Right ventricle myocardium inferior (tissue), 1 donor: ENCODE measurements at places on chromosomes 4 and X. TPM values are rescaled to one million over a fixed set of nuclear protein-coding genes. Genes with fewer than 3 reads are reported as not detected.

- DNase-seq, result no peak
Measured at GRCh38 chr4:16229604-16230003, 3.3 kb upstream of the TAPT1 start.

DNA sequence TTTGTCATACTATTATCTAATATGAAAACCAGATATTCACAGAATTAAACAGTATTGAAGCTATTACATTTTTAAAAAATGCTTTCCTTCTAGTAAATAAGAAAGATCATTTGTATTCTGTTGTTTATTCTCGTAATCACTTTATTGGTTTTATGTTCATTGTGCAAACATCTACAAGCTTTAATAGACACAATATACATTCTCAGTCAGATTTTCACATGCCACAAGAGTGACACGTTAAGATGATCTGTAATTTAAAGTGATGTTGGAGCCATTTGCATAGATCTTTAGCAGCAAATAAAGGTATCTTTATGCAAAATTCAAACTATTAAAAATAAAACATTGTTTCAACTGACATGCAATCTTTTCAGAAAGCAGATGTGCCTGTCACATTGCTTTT is 469.9 kb downstream of the PCDH11X start:
- DNase-seq, result no peak

GRIPAP1 gene
- total RNA-seq, result 20.1 TPM

CHRDL1 gene
- 3.2 TPM for total RNA-seq

CT45A5 gene
- not detected for total RNA-seq

GRCh38 chr4:125317525-125317877 is 2.7 kb downstream of the FAT4 start:
- peak; percentile 74 for DNase-seq

GABRE gene
- total RNA-seq, result 30.3 TPM

EGFL6 gene
- total RNA-seq, result not detected

DNA sequence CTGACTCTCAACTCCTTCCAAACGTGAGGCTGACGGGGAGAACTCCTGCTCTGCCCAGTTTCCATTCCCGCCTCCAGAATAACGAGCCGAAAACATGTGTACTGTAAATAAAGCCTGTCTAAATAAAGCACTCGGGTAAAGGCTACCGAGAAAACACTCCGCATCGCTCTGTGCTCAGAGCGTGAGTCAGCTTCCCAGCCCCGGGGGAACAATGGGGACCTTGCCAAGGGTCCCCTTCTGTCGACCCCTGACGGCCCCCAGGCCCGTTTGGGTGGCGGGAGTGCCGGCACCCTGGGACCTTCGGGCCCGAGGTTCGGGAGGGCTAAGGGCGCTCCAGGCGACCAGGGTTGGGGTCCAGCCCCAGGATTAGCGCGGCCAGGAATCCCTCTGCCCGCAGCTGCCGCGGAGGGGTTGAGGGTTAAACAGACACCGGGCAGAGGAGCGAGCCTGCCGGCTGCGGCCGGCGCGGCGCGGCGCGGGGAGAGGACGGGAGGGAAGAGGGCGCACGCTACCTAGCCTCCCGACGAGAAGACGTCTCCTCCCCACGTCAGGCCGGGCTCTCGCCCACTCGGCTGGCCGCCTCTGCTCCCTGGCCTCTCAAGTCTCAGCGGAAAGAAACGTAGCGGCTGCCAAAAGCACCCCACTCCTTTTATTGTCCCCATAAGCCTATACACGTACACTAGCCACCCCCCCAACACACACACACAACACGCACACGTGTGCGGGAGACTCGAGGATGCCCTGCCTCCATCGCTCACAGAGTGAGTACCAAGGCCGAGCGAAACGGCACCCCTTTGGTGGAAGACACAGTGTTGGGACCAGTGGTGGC is 85.5 kb downstream of the BCOR start:
- DNase-seq, result no peak

EXOC1L gene
- not detected for total RNA-seq
